ENCODE measurements at places on chromosomes 3 and 15.

- peak; percentile 3 for DNase-seq
Measured at GRCh38 chr3:110384601-110385000, 687.0 kb upstream of the NECTIN3 start.

DNA sequence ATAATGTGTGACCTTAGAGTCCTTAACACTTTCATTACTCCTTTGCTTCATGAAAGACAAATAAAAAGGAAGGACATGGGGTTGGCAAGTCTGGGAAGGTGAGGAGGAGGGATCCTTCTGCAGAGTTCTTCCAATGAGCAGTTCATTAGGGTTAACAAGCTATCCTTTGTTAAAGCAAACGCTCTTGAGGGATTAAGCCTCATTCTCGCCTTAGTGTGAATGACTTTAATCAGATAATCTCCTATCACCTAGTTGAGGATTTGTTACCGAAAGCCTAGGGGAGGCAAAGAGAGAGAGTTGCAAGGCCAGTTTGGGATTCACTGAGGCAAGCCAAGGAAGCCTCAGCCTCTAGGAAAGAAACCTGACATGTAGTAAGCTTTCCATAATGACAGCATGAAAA, 7.4 kb upstream of the MBNL1 start:
- DNase-seq: no peak

DNA sequence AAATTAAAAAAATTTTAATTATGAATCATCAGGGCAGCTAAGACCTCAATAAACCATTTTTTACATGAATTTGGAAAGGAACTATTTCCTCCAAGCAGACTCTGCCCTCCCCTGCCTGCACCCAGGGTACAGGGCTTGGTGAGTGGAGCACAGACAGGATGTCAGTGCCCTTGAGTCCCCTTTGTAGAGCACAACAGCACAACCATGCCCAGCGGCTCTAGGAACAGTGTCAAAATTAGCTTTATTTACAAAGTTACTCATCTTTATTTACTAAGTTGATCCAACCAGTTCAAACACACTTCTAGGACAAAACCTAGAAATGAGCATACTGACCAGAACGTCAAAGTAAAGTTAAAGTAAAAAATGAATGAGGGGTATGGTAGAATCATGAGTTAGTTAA, 90.6 kb upstream of the TSC22D2 start:
- DNase-seq: no peak

- no peak for DNase-seq
Measured at GRCh38 chr15:80026310-80026709, 33.2 kb upstream of the ZFAND6 start.

DNA sequence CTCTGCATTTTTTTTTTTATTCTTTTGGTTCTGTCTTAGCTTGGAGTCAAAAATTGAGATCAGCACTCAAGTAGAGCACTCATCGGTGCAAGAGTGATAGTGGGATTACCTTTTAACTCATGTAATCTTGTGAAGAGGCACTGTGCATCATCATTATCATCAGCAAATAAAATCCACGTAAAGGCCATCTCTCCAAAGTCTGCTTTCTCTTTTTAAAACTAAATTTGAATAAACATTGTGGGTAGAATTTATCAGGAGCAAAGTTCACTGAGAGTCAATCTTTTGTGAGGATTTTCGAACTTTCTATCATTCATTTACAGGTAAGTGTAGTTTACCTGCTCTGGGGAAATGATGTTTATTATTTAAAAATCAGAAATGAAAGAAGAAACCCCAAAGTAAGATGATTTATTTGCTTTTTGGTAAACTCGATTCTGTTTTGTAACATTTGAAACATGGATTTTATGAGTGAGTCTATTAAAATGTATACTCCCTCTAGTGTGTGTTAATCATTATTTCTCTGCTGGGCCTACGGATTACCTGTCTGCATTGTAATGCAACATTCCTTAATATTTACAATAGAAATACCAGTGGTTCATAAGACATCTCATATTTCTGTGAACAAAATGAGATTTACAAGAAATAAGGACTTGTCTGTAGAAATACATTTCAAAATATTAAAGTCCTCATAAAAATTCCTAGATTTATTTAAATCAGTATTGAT, 327.7 kb upstream of the NAALADL2 start:
- no peak for DNase-seq

DNA sequence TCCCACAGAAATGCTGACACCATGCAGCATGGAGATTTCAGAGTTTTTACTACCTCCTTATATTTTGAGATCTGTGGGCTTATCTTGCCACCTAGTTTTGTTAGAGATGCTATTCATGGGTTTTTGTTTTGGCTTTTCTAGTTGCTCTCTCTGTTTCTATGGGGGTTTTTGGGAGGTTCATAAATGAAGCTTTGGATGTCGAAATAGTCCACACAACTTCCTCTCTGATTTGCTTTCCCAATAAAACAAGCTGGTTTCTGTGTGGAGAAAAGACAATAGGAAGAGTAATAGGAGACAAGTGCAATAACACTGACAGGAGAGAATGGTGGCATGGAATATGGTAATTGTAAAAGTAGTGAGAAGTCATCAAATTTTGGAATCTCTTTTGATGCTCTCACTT, 106.8 kb upstream of the GPR149 start:
- DNase-seq: no peak

GRCh38 chr15:67127965-67128364, 62.6 kb downstream of the SMAD3 start:
- no peak for DNase-seq

DNA sequence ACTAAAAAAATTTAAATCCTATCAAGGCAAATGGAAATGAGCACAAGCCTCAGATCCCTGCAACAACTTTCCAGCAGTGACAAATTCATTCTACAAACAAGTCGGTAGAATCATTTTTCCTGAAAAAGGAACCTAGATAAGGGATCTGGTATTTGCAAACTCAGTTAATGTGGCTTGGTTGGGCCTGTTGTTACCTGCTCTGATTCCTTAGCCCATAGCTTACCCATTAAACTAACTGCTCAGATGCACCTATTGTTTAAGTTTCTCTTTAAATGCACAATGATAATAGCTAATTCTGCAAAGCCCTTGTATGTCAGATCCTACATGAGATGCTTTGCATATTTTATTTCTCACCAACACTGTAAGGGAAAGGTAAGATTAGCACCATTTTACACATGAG, 377.4 kb upstream of the RGMA start:
- DNase-seq: no peak

GRCh38 chr3:138935505-138935862, 11.5 kb downstream of the FOXL2 start:
- no peak for DNase-seq

DNA sequence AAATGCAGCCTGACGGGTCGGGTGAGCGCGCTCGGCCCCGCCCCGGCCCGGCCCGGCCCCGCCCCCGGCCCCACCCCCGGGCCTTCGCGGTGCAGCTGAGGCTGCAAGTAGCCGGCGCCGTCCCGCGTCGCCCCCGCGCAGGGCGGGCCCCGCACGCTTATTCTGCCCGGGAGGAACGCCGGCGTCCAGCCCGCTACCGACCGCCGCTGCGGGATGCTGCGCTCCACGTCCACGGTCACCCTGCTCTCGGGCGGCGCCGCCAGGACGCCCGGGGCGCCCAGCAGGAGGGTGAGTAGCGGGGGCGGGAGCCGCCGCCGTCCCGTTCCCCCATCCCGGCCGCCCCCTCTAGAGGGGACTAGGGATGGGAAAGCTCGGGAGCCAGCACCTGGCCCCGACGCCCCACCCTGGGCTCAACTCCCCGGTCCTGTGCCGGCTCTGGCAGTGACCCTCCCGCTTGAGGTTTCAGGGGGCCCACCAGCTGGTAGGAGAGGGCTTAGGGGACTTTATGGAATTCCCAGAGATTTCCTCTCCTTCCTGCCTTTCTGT, at the start of gene MYZAP:
MYZAP (plus strand) TSS at position 83 of the 546 bp plus-strand sequence; CDS start at position 214, 131 bp downstream.
- DNase-seq: peak; percentile 81

GRCh38 chr3:143427631-143428030, 308.1 kb downstream of the CHST2 start:
- DNase-seq: no peak

GRCh38 chr3:47163169-47164006, 525 bp downstream of the SETD2 start:
- DNase-seq: peak; percentile 9

GRCh38 chr15:33159726-33160453, 34.6 kb downstream of the FMN1 start:
- DNase-seq: no peak

- no peak for DNase-seq
Measured at GRCh38 chr3:112175646-112176045, 42.6 kb upstream of the GCSAM start.

GRCh38 chr3:39396690-39397089, 9.8 kb upstream of the RPSA start:
- DNase-seq: no peak

DNA sequence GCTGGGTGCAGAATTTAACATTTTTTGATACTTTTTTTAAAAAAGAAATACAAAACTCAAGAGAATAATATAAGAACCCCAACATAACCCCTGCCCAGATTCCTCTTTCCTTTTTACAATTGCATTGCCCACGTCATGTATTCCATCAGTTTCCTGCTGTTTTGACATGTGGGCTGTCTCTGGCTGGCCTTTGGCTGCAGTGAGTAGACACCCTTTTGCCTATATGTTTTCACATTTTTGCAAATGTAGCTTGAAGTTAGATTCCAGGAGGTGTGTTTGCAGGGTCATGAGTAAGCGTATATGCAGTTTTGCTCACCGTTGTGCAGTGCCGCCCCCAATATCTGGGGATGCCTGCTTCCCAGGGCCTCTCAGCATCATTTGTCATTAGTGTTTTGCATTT, 28.0 kb upstream of the ATP10A start:
- peak; percentile 47 for DNase-seq

DNA sequence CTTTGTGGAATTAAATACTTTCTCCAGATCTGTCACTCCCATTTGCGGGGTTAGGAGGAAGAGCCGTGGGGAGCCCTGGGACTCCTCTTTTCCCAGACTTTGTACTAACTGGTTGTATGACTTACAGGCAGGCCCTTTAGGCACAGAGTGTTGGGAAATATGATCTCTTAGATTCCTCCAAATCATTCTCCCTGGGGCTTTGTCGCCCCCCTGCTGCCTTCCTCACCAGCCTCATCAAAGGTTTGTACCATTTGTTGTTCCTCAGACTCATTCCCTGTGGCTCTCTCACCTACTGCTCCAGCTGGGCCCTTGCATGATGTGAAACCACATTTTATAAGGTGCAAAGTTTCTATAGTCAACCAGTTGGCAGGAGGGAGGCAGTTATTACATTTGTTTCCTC, 56.4 kb downstream of the CRYGS start:
- no peak for DNase-seq
